Stimulated activated naive CD8-positive, alpha-beta T cell treated with anti-CD3 and anti-CD28 coated beads, Interleukin-15, amount 100 ng/mL, for 72 hours (primary cell): ENCODE measurements at places on chromosomes 5 and 9.

- no peak for DNase-seq
Observed at GRCh38 chr5:150503977-150504620, 3.8 kb upstream of the NDST1 start.

- no peak for DNase-seq
Observed at GRCh38 chr5:81513473-81513872, 119.5 kb upstream of the ACOT12 start.

- no peak for DNase-seq
Observed at GRCh38 chr5:31962351-31962751, 211.8 kb downstream of the GOLPH3 start.

DNA sequence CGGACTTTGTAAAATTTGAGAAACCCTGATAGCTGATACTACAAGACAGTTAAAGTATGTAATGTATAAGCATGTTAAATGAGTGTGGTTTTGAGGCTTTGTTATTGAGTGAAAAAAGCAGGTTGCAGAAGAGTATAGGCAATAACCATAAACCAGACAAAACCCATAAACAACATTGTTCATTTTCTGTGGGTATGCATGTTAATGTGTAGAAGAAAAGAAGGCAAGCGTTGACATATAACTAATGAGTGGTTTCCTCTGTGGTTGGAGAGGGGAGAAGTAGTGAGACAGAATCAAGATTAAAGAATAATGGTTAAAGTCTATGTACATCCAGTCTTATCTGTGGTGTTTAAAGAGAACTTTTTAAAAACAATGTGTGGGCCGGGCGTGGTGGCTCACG lies 26.2 kb downstream of the RAD23B start:
- DNase-seq = no peak

DNA sequence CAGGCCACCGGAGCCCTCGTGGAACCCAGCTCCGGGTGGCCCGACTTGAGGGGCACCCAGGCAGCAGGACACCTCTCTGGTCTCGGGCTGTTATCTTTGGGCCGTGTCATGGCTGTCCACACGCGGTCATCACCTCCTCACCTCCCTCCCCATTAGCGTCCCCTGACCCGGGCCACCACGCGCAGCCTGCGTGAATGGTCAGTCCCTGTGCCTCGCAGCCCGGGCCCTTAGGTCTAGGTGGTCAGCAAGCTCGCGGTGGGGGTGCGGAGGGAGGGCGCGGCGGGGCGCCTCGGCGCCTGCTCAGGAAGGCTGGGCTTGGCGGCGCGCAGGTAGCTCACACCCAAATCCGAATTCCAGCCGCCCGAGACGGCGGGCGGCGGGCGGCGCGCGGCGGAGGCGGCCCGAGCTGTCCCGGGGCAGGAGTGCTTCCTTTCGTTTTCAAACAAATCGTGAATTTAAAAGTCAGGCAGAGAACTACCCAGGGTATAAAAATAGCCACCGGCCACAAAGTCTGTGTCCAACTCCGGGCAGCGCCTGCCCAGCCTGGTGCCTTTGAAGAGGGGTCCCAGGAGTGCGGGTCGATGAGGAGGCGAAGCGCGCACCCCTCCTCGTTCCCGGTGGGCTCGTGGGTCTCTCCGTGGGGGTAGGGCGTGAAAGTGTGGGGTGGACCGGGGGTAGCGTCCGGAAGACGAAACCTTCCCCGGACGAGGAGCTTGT lies 1.0 kb upstream of the RXRA start:
- DNase-seq = no peak

GRCh38 chr5:156758011-156758791 lies 91.9 kb upstream of the PPP1R2B start:
- no peak for DNase-seq

DNA sequence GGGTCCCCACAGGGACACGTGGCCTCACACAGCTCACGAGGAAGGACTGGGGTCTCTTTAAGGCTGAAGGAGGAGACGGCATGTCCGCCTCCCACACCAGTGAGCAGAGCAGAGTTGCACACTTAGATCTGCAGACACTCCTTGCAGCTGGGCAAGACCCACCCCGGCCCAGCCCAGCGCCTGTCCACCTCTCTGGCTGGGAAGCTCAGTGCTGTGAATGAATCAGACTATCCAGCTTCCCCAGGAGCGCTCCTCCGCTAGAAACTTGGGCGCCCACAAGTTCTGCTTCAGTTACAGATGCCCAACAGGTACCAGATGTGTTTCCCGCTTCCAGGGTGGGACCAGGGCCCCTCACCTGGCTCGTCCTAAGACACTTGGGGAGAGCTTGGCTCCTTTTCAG lies 78.9 kb downstream of the NSUN2 start:
- no peak for DNase-seq

DNA sequence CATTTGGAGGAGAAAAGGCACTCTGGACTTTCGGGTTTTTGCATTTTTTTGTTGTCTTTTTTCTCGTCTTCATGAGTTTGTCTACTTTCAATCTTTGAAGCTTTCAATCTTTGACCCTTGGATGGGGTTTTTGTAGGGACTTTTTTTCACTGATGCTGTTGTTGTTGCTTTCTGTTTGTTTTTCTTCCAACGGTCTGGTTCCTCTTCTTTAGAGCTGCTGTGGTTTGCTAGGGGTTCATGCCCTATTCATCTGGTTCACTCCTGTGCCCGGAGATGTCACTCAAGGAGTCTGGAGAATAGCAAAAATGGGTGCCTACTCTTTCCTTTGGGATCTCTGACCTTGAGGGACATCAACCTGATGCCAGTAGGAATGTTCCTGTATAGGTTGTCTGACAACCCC lies 378.6 kb upstream of the TYRP1 start:
- no peak for DNase-seq

GRCh38 chr5:59001154-59001553 lies 418.3 kb downstream of the RAB3C start:
- no peak for DNase-seq

DNA sequence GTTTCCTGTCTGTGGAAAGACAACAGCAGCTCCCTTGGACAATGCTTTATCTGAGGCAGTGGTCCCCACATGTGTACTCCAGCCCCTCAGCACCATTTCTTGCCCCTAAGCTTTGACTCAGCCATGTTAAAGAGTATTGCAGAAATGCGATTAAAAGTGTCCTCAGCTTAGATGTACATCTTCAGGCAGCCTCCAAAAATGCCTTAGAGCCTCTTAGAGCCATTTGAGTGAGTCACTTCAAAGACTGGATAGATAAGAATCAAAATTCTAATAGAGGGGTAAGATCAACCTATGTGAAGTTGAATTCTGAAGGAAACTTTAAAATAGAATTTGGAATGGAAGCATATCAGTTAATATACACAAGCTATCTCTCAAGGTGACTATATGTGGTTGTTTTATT lies 296.3 kb downstream of the ADAMTS6 start:
- DNase-seq = no peak

DNA sequence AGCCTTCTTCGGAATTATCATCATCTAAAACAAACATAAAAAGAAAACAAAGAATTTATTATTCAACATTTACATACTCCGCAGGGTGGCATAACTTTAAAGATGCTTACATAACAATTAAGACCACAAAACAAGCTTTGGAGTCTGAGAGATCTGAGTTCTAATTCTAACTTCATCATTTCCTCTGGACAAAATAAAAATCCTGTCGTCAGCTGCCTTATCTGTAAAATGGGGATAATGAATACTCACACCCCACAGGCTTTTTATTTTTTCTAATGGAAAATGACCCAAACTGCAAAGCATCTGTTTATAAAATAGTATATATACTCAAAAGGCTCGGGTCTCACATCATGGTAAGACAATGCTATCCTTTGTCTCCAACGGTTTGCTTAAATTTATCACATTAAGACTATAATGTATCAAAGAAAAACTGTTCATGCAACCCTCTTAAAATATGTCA lies 4.3 kb downstream of the ARRDC3 start:
- no peak for DNase-seq

GRCh38 chr9:136257381-136258298 lies 12.0 kb upstream of the QSOX2 start:
- no peak for DNase-seq

DNA sequence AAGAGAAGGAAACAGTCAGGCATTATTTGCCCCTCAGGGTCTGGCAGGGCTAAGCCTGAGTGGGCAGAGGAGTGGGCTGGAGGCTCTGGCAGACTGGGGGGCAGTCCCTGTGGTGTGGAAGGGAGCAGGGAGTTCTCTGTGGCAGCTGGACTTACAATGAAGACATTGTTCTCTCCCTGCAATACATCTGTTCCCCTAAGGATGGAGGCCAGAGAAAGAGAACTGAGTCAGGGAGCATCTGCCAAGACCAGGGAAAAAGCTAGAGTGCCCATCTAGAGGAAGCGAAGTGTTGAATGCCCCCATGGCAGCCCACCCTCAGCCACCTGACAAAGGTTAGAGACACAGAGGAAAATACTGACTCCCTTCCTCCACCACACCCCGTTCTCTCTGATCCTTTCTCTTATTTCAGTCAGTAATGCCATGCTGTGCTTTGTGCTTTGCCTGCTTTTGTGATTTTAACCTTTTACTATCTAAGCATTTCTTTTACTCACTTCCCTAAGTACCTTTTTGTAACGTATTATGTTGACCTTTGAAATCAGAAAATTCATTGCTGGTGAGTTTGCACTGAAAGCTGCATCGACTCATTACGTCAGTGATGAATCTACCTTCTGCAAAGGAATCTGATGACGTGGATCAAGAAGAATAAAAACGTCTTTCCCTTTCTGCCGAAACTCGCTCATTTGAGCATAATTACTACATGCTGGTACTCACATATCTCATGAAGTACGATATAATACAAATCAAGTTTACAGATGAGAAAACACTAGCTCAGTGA lies 76.0 kb downstream of the ACTL7B start:
- no peak for DNase-seq

GRCh38 chr9:130292106-130292505 lies 26.5 kb downstream of the HMCN2 start:
- no peak for DNase-seq

DNA sequence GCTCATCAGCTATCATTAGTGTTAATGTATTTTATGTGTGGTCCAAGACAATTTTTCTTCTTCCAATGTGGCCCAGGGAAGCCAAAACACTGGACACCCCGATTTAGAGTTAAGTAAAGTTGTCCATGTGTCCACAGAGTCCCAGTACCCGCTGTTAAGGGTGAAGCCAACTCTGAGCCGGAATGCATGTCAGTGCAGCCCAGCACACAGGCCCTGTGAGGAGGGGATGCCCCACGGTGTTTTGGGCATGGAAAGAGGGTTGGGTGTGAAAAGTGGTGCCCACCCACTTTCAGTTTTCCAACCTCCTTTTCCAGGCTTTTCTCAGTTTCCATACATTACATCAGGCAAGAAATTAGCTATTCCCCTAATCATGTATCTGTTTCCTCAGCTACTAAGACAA lies 24.4 kb downstream of the SHC3 start:
- DNase-seq = no peak

DNA sequence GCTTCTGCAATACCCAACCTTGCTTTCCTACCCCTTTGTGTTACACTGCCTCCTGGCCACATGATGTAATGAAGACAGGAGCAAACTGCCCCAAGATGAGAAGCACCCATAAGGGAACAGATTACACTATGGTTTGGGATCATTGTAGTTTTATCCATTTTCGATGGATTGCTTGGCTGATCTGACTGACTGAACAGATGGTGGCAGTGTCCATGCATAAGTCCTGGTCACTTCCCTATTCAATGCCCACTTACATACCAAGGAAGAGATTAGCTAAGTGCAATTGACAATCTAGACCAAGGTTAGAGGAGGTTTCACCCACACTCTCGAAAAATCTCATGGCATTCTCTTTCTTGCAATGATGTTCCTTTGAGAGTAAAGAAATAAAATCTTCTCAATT lies 319.9 kb downstream of the RAB3C start:
- DNase-seq = no peak

DNA sequence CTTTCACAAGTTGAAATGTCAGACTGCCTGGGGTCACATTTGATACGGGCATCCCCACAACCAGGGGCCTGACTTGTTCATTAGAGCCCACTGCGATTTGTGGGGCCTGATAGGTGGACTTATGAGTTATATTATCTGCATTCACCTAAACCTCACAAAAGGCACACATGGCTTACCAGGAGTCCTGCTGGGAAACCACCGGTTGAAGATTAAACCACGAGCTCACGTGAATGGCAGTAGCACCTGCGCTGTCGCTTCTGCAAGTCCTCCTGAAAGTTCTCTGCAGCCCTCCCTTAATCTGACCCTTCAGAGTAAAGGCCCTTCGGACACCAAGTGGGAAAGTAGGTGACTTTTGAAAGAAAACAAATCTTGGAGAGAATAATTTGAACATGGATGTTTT lies 68.9 kb downstream of the PPIC start:
- DNase-seq = no peak

GRCh38 chr9:112104901-112105300 lies 70.2 kb downstream of the SUSD1 start:
- no peak for DNase-seq

DNA sequence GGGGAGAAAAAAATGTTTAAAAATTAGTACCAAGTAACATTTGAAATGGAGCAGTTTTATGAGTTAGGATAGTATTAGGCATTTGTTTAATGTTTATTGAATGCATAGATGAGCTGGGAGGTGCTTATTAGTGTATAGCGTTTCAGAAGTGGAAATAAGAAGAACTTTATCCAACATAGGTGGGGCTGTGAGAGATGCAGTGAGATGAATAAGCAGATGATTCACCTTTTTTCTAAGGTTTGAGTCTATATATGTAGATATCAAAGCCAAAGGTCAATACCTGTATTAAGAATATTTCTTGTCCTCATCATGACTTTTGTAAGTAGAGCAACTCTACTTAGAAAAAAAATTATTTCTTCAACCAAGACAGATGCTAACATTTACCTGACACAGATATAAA lies 54.6 kb upstream of the POU4F3 start:
- no peak for DNase-seq

DNA sequence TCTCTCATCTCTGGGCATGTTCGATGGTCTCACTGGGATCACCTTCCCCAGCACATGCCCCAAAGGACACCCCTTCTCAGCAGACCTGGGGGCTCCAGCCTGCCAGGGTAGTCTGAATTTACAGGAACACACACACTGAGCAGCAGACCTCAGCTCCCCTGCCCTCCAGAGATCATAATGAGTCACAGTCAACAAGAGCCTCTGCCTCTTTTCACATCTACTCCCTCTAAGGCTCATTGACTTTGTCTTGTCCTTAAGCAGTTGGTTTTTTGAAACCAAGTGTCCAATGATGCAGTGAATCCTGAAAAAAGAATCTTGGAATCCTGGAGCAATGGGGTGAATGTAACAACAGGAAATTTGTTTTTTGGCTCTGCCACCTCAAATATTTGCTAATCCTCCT lies 20.8 kb downstream of the GABBR2 start:
- no peak for DNase-seq

DNA sequence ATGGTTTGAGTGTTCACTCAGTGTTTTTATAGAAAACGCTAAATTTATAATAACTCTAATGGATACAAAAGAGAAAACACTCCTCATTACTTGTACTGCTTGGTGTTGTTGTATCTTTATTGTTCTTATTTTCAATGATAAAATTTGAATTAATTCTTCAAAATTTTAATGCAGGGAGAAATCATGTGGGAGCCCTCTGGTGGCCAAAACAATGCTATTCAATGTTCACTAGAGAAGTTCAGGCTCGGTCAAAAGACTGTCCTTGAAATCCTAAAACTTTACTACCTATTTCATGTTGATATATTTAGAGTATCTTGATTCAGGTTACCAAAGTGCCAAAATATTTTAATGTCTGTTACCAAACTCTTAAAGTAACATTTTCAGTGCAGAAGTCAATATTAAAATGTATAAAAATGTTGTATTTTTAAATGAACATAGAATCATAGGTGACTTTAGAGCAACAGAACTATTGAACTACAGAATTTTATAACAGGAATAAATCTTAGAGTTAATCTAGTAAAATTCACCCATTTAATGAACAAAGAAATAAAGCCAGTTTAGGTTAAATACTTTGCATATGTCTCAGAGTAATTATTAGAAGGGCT lies 1259.8 kb downstream of the PTPRD start:
- DNase-seq = no peak
